D341Med (cell line): ENCODE measurements at places on chromosomes 5 and 9.

DNA sequence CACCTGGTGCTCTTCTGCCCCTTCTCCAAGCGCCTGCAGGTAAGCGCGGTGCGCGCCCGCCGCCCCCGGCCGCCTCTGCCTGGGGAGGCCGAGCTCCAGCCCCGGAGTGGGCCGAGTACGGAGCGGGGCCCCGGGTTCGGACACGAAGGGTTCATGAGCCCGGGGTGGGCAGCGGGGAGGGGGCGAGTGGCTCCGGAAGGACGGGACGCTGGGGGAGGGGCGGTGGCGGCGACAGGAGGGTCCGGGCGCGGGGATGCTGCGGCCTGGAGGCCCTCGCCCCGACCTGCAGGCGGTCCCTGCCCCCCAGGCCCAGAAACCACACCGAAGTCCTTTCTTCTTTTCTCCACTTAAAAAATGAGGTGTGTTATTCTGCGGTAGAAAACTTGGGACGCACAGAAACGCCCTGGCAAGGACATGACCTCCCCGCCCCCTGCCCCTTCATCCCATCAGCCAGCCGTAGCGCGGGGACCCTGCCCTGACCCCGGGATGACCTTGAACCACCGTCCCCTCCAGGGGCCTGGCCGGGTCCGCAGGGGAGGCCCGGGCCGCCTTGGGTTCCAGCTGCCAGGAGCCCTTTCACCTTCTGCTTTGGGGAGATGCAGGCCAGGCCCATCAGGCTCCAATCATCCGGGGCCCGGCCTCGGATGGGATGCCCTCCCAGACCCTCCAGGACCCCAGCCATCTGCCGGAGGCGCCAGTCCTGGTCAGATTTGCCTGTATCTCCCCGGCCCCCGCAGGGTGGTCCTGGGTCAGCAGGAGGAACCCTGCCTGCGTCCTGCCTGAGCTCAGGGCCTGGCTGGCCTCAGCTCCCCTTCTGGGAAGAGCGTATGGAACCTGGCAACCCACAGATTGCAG is 545 bp downstream of the DIPK1B start:
- DNase-seq: no peak

DNA sequence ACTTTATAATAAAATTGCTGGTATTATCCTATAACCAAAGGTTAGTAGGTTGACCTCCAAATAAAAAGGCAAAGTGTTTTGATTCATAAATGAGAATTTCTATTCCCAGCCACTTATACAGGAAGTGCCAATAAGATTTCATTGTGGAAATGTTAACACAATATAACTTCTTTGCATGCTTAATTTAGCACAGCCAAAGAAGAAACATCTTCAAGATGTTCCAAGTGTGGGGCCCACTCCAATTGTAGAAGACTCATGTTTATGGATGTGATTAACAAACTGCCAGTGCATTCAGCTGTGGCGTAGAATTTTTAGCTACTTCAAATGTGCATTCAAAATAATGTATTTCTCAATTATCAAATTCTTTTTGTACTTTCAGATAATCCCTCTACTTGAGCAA is 402.3 kb downstream of the DEPDC1B start:
- DNase-seq: no peak

GRCh38 chr5:170483701-170484458 is 19.9 kb upstream of the KCNIP1 start:
- DNase-seq: no peak

- DNase-seq: no peak
Observed at GRCh38 chr5:161157925-161158324, 305.9 kb upstream of the ATP10B start.
